Testis (tissue), 5 donors: ENCODE measurements at places on chromosomes 3 and 15.

DNA sequence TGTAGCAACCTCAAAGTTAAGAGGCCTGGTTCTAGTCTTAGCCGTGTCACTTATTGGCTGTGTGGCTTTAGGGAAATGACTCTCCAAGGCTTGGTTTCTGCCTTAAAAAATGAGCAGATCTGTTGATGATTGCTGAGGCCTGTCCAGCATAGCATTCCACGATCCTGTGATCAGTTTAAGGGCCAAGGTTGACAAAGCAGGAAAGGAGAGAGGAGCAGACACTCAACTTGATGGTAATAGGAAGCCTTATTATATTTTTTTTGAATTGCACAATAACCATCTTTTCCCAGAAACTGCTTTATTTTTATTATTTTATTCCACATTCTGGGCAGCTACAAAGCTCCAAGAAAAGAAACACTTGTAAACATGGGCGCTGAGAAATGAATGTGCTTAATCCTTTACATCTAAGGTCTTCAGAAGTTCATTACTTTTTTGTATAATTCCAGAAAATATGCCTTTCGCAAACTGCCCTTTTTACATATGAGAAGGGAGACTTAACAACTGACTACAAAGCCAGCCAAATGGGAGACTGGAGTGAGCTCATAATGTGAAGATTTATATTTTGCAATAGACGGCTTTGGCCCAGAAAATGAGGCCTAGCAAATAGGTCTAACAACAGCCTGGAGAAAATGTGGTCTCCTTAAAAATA is 241.0 kb downstream of the ATP8B4 start:
- peak; percentile 44 for DNase-seq

DNA sequence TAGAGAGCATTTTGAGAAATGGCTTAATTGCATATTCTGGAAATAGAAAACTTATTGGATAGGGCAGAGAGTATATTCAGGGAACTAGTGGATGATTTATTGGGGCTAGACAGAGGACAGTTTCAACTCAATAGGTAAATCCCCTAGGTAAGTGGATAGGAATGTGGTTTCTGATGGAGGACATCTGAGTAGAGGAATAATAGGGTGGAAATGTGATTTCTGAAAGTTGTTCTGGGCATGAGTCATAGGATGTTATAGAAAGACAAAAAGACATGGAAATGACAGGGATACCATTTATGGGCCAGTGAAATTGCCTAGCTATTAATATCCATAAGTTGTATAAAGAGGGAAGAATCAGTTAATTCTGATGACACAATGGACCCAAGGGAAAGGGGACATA is 563.3 kb upstream of the GOLIM4 start:
- DNase-seq, result no peak

- DNase-seq, result no peak
Observed at GRCh38 chr15:71228403-71228802, 113.1 kb downstream of the THSD4 start.

- DNase-seq, result no peak
Observed at GRCh38 chr15:91142106-91142744, 42.2 kb downstream of the SV2B start.

DNA sequence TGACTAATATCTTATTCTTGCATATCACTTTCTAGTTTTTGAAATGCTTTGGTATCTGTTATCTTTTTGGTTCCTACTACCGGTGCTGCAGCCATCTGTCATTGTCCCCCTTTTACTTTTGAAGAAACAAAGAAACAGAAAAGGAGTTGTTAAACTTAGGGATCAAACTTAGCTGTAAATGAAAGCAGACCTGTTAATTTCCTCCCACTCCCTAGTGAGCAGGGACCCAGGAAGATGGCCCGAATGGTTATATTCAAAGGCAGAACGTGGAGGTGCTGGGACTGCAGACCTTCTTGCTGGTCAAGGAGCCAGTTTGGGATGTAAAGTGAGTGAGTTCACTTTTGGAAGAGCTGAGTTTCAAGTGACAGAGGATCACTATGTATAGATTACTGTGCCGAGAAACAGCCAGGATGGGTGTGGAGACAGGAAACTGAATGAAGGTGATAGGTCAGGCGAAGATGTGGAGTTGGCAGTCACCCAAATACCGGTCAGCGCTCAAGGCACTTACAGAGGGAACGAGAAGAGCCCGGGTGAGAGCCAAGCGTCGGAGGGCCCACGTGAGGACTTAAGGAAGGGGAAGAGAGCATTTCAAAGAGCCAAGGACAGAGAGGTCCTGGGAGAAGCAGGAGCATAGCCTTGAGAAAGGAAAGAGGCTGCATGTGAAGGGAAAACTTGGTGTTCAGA is 20.1 kb downstream of the KBTBD8 start:
- DNase-seq, result peak; percentile 52

- DNase-seq, result no peak
Observed at GRCh38 chr3:131560795-131561194, 58.0 kb upstream of the MRPL3 start.

DNA sequence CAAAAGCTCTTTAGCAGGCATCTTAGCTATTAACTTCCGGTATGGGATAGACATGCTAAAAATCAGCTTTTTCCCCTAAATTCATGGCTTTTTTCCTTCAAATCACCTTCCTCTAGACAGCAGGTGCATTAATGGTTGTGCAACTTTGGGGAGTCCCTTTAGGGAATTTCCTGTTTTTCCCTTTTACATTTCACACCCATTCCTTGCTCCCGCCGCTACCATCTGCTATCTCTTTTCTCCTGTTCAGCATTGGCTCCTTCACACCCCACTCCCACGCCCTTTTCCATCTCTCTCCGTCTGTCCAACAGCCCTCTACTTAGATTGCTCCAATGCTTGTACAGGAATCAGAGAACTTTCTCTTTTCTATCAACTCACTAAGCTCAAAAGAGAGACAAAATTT is 43.4 kb downstream of the FEZF2 start:
- no peak for DNase-seq

GRCh38 chr3:111989061-111989678 is 9.6 kb upstream of the TAGLN3 start:
- DNase-seq, result no peak

- DNase-seq, result no peak
Observed at GRCh38 chr3:186642014-186642413, 1.8 kb downstream of the FETUB start.

DNA sequence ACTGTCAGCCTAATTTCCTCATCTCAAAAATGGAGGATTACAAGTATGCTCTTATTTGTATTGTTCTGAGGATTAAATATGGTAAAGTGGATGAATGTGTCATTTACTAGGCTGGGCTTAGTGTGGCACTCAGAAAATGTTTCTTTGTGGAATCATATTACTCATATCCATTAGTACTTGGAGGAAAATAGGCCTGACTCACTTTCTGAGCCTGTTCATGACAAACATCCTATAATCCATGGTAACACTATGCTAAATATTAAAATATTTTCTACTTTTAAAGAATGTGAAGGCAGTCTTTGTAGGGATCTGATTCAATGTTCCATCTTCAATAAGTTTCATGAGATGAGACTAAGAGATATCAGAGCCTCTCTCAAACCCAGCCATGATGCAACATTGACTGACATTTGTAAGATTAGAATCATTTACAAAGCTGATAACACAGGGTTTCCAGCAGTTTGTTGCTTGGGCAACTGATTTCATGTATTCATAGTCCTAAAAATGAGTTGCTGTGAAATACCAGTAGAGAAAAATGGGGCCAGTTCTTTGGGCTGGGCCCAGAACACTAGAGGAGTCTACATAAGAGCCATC is 1048.5 kb downstream of the NTRK3 start:
- no peak for DNase-seq

- DNase-seq, result no peak
Observed at GRCh38 chr3:14792691-14793121, 26.1 kb upstream of the FGD5 start.

DNA sequence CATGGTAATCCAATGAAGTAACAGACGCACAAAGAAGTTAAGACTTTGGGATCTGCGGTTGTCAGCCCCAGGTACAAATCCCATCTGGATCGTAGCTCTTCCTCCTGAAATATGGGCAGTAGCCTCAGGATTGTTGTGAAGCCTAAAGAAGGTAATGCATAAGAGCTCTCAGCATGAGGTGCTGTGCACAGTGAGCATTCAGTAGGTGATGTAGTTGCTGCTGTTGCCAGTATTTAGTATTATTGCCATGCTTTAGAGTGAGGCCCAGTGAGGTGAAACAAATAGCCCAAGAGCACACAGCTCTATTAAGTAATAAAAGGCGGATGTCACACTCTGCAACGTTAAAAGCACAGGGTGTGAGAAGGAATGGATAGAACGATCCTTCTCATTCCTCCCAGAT is 225.7 kb downstream of the GABRG3 start:
- DNase-seq, result no peak

- DNase-seq, result no peak
Observed at GRCh38 chr3:160065282-160065681, 76.6 kb downstream of the IL12A start.

DNA sequence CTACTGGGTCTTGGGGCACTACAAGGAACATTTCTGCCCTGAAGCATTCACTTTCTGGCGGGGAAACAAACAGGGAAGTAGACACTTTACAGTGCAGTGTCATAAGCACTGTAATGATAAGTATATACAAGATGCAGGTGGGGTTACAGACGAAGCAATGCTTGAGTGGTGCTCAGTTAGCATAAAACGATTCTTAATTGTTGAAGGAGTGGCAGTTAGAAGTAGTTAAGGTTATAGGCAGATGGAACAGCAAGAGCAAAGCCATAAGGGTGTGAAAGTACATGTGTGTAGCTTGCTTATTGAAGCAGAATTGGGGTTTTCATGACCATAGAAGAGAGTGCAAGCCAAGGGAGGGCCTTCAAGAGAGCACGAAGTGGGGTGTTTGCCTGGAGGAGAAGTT is 46.2 kb downstream of the SLC25A26 start:
- no peak for DNase-seq

DNA sequence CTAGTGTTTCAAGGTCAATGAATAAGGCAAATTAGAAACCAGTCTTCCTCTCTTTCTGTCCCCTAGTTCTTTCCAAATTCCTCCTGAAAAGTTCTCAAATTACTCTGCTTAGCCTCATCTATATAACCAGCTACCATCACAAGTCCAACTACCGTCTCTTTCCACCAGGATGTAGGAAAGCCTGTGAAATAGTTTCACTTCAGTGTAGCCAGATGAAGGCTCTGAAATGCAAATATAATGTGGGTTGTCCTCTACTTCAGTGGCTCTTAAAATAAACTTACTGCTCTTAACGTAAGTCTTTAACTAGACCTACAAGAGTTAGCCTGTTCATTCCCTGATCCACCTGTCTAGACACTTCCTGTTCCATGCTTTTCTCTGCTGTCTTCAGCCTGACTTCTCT is 827.7 kb downstream of the ROBO1 start:
- no peak for DNase-seq

DNA sequence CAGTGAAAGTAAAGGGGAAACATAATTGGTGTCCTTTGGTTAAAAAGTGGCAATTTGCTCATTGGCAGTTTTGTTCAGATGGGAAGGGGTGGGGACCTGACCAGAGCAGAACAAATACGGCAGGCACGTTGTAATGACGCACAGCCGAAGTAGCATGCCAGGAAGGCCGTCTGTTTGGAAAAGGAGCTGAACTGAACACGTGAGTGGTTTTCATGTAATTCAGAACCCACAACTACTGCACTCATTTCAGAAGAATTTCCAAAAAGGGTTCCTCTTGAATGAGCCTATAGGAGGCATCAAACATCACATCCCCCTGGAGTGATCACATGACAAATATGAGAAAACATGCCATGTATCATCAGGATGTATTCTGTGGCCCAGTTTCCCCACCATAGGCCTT is 42.9 kb upstream of the LMCD1 start:
- DNase-seq, result no peak

DNA sequence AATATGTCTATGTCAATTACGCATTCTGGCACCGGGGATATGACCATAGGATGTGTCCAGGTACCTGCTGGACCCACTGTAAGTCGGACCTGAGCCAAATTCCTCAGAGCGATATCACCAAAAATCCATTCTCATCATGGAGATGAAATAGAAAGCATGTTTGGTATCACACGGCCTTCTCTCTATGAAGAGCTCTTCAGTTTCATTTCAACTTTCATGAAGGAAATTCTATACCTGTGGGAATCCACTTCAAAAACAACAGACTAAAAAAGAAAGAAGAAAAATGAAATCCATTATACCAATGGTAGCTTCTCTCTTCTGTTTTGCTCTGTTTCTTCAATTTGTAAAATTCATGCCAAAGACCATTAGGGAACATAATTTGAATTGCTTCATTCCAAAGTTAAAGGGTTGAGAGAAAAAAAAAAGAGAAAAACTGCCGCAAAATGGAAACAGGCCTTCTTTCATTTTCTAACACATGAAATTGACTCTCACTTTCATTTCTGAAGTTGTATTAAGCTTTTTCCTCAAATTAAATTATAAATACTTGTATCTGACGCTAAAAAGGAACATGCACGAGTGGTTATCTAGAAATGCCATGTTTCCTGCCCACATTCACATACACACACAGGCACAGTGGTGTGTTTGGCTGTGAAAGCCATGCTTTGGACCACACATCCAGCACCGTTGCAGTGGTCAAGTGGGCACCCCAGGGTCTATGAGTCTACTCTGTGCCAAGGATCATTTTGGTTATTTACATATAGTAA is 46.9 kb upstream of the DIPK2A start:
- no peak for DNase-seq

GRCh38 chr3:52313774-52314188 is 2.3 kb upstream of the DNAH1 start:
- DNase-seq, result no peak

DNA sequence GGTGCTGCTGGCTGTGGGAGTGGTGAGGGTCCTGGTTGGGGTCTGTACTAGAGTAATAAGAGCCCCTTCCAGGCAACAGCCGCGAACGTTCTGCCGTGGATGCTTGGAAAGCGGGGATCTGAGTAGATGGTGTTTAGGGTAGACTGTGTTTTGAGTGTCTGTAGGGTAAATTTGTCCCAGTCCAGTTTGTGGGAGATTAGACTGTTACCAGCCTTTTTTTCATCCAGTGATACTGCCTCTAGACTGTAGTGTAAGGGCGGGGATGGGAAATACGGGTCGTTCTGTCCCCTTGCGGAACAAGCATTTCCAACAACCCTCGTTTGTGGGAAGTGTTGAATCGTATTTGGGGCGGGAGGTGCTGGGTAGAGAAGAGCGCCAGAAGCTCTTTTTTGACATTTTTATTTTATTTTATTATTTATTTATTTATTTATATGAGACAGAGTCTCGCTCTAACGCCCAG is 424 bp downstream of the HAUS2 start:
- DNase-seq, result peak; percentile 31

DNA sequence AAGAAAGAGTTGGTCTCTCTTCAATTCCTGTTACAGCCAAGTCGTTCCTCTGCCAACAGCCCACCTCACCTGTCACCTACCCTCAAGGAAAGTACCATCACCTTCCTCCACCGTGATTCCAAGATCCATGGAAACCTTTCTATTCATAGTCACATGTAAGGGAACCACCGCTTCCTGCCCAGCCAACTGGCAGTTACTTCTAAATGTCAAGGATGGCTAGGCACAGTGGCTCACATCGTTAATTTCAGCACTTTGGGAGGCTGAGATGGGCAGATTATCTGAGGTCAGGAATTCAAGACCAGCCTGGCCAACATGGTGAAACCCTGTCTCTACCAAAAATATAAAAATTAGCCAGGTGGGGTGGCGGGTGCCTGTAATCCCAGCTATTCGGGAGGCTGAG is 82.8 kb downstream of the FOXP1 start:
- DNase-seq, result no peak

- DNase-seq, result no peak
Observed at GRCh38 chr3:166324401-166324800, 487.2 kb upstream of the BCHE start.

GRCh38 chr3:72065236-72065635 is 280.3 kb upstream of the PROK2 start:
- DNase-seq, result no peak
